ELF-1 (cell line): ENCODE measurements at places on chromosomes 6 and 20.

GRCh38 chr20:40894237-40894630 lies 134.4 kb upstream of the TOP1 start:
- DNase-seq: no peak

GRCh38 chr20:58634521-58635278 lies 16.4 kb upstream of the STX16 start:
- no peak for DNase-seq

GRCh38 chr6:132669690-132670291 lies 10.8 kb upstream of the TAAR1 start:
- no peak for DNase-seq

DNA sequence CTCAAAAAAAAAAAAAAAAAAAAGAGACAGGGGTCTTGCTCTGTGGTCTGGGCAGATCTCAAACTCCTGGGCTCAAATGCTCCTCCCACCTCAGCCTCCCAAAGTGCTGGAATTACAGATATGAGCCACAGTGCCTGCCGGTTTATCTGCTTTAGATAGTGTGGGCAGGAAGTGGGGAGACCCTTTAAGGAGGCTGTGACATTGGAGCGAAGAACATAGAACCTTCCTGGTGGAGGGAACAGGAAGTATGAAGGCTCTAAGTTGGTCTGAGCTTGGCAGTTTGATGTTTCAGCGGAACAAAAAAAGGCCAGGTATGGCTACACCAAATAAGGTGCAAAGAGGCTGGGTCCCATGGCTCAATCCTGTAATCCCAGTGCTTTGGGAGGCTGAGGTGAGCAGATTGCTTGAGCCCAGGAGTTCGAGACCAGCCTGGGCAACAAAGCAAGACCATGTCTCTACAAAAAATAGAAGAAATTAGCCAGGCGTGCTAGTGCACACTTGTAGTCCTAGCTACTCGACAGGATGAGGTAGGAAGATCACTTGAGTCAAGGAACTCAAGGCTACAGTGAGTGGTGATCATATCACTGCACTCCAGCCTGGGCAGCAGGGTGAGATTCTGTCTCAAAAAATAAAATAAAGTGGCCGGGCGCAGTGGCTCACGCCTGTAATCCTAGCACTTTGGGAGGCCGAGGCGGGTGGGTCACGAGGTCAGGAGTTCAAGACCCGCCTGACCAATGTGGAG lies 8.7 kb upstream of the ZMYND8 start:
- DNase-seq: no peak

DNA sequence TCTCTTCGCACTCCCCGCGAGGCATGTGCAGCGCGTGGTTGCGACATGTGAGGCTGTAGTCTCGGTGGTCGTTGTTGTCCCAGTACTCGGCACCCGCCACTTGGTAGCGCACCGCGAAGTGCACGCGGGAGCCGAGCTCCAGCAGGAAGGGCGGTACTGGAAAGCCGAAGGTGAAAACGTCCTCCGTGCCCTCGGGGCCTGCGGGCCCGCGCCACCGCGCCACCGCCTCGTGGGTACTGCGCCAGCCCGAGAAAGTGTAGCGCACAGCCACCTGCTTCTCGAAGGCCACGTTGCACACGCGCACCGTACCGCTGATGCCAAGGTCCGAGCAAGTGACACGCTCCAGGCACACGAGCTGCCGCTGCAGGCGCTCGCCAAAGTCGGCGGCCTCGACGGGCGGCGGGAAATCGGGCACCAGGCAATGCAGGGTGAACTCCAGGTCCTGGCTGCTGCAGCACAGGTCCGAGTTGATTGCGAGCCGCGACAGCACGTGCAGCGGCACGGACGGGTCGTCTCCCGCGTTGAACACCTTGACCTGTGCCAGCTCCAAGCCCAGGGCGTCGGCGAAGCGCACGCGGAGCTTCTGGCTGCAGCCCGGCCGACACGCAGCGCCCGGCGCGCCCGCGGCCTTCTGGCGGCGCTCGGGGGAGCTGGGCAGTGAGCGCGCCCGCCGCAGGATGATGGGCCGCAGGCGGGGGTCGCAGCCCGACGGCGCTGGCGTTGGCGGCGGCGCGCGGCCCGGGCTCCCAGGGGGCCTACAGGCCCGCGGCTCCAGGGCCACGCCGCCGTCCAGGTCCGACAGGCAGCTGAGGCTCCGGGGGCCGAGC lies 840 bp downstream of the PPP1R3D start:
- peak; percentile 27 for DNase-seq

DNA sequence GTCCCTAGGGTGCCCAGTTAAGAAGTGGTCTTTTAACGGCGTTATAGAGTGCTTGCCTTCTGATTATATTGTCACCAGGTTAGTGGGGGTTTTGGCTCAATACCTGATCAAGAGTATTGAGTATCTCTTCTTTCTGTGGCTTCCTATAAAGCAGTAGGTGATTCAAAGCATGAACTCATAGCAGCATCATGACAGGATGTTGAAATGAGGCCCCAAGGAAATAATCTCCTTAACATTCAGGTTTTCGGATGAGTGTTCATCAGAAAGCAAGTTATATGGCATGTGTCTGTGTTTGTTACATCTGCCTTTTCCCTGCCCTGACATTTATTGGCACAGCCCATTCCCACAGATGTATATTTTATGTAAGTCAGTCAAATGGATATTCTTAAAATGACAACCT lies 301.0 kb downstream of the FARS2 start:
- DNase-seq: no peak

DNA sequence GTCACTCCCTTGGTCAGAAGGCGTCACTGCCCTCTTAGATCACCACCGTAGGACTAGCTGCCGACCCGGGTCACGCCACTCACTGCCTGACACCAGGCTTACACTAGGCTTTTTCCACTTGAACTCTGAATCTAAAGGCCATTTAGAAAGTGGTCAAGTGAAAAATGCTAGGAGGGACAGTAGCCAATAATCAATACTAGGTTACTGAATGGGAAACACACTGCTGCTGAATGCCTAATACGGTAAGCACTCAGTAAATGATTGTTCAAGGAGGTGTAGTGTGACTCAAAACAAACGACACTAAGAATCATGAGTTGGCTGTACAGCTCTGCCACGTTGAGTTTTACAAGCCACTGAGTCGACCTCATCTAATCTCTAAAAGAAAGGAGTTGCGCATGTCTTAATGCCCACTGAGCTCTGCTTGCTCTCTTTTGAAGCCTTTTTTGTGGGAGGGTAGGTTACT lies 760 bp upstream of the IBTK start:
- no peak for DNase-seq

- peak; percentile 82 for DNase-seq
These were observed 74.0 kb downstream of the SSR1 start for GRCh38 chr6:7238900-7239589.

GRCh38 chr6:45445364-45445748 lies 67.6 kb upstream of the SUPT3H start:
- DNase-seq: peak; percentile 5

- DNase-seq: peak; percentile 81
These were observed 2.1 kb downstream of the PTPRT start for GRCh38 chr20:43187476-43188233.

- peak; percentile 4 for DNase-seq
These were observed 117.4 kb downstream of the TBC1D32 start for GRCh38 chr6:121216928-121217327.

DNA sequence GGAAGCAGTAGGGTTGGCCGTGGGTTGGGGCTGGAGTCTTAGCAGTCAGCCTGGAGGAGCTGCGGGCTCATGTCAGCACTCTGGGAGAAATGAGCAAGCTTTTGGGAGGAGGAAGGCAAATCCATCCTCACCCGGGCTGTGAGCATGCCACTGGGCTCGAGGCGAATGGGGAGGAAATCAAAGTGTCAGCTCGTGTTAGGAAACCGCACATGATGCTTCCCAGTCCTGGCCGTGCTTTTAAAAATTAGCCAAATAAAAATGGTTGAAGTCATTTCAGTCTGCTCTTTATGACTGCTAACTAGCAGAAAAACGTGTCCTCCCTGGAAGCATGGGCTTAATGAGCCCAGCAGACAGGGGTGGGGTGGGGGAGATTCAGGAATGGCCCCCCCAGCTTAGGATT lies 98.1 kb downstream of the NFATC2 start:
- DNase-seq: no peak

- DNase-seq: no peak
These were observed 43.8 kb upstream of the DYNLRB1 start for GRCh38 chr20:34472246-34472925.

DNA sequence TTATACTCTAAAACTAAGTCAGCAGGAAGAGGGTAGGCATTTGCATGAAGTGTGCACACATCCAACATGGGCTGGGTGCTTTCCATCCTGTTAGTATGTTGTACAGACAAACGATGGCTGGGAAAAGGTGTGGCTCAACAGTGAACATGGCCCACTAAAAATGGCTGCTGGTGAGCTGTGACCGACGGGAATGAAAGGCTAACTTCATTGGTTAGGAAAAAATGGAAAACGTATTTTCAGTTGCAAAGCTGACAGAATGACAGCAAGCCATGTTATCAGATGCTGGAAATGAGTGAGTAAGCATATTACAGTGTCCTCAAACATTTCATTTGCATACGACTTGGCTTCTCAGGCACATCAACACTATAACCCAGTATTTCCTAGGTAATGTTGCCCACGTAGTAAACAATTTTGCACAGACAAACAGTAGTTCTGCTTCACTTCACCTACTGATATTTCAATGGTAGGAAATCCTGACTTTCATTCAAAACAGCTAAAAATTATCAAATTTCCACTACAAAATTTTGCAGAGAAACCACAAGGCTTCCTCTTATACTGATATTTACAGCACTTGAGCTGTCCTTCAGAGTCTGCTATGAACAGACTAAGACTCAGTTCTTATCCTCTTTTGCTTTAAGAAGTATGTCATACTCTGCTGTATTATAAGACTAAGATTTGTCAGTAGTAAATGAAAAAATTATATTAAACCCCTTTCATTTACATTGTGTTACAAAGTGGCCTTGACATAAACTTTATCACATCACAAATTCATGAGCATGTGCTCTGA lies 98.9 kb downstream of the IRF4 start:
- no peak for DNase-seq

DNA sequence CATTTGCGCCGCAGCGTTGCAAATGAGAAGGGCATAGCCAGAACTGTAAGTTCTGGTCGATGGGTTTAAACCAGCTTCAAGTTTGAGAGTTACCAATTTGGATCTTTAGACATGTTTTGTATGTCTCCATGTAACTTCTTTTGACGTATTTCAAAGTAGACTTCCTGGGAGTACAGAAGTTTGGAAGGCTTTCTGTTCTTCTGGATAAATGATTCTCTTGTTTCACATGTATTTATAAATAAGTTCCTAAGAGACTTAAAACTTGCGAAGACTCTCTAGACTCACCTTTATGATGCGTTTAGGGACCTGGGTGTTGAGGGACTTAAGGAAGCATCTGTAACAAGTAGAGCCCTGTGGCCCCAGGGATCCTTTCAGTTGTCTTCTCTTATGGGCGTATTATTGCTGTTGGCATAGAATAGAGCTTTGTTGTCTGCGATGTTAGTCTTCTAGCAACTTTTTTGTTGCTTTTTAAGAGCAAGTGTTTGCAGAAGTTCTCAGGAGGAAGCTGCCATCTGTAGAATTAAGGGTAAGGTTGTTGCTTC lies 1.3 kb downstream of the CDYL start:
- no peak for DNase-seq

GRCh38 chr20:25867776-25868649 lies 171.4 kb upstream of the ZNF337 start:
- DNase-seq: peak; percentile 87

GRCh38 chr6:130514712-130515111 lies 148.9 kb downstream of the TMEM200A start:
- DNase-seq: no peak
